ENCODE measurements at places on chromosomes 7 and 10.

DNA sequence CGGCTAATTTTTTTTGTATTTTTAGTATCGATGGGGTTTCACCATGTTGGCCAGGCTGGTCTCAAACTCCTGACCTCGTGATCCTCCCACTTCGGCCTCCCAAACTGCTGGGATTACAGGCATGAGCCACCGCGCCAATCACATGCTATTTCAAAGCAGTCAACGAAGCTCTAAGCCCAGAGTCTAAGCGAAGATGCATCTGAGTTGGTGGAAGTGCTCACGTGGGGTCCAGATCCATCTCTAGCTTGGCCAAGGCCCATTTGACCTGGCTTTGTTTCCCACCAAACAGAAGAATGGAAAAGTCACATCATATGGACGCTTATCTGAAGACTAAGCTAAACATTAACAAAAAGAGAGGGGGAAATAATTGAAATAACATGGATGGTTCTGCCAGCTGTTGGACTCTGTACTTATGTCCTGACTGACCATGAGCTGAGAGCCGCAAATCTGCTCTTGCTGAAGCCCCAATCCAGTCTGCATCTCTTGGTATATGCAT, 3.8 kb upstream of the GTF2I start:
- no peak for DNase-seq

DNA sequence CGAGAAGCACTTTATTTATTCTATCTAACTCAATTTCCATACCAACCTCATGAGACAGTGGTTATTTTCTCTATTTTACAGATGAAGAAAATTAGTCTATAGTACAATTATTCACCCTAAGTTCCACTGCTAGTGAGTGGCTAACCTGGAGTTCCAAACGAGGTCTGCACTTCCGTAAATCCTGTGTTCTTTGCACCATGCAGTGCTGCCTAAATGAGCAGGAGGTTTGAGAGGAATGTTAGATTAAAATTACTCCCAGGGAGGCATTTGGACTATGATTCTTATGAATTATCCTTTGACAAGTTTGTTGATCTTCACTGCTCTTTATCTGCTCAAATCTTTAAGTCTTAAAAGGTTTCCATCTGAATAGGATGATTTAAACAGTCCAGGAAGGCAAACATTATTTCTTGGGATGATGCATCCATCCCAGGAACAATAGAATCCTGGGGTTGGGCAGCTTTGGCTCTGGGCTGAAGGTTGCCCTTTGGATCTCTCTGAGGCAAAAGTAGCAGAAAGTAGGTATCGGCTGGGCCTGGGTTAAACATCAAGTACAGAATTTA, 400.8 kb downstream of the REEP3 start:
- DNase-seq: no peak

GRCh38 chr7:22219036-22219435, 137.9 kb downstream of the RAPGEF5 start:
- DNase-seq: no peak

GRCh38 chr10:103427866-103428265, 24.3 kb downstream of the CALHM2 start:
- DNase-seq: no peak

GRCh38 chr10:13634207-13634606, 47.4 kb downstream of the PRPF18 start:
- DNase-seq: no peak

- no peak for DNase-seq
These were observed 43.4 kb downstream of the SHTN1 start for GRCh38 chr10:116961406-116962251.

DNA sequence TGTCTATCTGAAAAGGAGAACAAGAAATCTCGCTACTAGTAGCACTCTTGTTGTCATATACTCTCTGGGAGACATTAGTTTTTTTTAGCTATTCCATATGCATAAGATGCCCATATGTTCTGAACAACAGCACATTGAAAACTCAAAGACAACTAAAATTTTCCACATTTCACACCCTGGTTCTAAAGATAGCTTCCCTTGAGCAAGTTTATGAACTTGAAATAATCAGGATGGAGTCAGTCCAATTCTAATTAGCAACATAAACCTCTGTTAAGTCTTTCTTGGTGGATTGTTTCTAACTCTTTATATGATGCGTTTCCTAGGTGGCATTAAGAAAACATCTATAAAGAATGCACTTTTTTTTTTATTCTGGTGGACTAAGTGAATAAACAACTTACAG, 1095.3 kb downstream of the GRM8 start:
- no peak for DNase-seq

GRCh38 chr10:20995123-20995987, 98.2 kb upstream of the NEBL start:
- no peak for DNase-seq

- no peak for DNase-seq
These were observed 89.9 kb downstream of the CARD11 start for GRCh38 chr7:2953588-2954407.

DNA sequence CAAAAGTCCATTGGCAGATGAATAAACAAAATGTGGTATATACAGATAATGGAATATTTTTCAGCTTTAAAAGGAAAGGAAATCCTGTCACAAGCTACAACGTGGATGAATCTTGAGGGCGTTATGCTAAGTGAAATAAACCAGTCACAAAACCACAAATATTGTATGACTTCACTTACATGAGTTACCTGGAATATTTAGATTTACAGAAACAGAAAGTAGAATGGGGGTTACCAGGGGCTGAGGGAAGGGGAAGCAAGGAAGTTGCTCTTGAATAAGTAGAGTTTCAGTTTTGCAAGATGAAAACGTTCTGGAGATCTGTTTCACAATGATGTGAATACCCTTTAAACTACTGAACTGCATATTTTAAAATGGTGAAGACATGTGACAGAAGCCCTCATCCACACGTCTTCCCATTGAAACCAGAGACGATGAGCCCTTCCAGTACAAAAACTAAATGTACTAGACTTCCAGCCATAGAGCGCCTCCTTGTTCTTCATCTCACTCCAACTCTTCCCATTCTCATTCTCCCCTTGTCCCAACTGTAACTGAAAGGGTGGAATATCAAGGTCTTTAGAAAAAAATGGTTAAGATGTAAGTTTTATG, 62.4 kb downstream of the MICU1 start:
- no peak for DNase-seq

DNA sequence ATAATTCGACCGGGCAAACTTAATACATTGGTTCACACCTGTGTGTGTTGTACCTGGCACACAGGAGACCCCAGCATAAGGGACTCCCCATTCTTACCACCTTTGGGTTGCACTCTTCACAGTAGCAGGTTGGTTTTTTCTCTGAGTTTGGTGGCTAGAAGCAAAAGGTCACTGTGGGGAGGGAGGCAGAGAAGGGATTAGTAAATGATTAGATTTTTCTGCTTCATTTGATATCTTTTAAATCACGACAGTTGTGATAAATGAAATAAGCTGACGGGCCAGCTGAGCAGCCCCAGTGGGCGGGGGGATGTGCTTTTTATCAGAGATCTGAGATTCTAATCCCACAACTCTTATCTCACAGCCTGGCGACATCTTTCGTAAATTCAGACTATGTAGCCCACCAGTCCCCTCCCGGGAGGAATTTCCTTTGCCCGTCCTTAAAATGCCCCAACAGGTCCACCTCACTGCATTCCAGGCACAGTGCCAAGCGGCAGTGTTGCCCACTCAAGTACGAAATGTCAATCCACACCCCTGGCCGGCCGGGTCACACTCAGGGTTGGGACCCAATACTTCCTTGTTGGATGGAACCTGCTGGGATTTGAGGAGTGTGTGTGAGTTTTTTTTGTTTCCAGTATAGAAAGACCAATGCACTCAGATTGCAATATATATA, 10.5 kb upstream of the KCP start:
- no peak for DNase-seq

DNA sequence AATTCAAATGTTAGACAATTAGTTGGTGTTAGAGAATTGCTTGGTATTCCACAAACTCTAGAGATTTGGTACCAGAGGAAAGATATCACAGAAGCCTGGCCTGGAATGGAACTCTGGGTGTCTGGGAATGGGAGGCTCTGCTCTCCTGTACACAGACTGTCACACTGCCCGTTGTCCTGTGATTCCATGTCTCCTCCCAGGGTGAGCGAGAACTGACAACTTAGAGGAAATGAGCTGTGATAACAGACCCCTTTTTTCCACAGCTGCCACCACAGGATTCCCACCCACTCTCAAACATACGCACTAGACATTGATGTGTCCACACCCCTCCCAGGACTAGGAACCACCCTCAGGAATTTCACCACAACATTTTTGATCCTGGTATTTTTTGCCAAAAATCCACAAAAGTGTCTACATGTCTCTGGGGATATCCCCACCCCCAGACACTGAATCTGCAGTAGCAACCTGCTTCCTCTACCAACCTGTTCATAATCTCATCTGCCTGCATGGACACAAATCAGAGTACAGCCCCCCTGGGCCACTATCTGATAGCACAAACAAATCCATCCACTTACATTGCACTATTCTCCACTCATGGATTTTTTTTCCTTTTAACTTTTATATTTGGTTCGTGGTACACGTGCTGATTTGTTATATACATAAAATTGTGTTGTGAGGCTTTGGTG, 4.7 kb downstream of the ZNF273 start:
- DNase-seq: no peak

GRCh38 chr10:33684211-33684611, 349.7 kb upstream of the NRP1 start:
- no peak for DNase-seq

DNA sequence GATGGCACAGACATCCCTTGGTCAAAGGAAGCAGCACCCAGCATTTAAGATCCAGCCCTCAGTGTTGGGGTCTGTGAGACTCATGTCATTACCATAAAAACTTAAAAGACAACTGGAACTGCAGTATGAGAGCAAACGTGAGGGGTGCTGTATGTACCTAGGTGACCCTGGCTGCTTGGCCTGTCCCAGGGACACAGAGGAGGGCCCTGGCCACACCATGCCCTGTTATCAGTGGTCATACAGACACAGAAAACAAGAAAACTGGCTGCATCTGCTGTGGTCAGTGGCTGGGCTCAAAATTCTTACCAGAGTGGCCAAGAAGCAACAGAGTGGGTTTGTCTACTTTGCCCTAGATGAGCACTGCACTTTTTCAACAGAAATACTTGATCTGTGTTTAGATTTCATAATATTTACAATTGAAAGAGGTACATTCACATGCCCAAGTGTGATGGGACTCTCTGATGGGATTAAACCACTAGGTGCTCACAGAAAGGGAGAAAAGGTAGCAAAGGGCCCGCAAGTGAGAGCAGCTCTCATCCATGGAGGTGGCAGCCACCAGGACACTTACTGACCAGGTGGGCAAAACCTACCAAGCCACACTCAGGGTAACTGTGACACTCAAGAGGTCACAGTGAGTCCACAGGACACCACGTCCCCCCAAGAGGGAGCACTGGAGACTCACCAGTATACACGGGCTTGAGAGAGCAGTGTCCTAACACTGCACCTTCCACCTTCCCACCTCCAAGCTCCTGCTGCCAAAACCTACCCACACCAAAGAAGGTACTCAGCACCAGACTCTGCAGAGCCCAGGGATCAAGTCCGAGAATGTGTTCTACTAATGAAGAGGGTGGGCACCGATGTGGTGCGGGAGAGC, 68.1 kb upstream of the CAMK2B start:
- no peak for DNase-seq

DNA sequence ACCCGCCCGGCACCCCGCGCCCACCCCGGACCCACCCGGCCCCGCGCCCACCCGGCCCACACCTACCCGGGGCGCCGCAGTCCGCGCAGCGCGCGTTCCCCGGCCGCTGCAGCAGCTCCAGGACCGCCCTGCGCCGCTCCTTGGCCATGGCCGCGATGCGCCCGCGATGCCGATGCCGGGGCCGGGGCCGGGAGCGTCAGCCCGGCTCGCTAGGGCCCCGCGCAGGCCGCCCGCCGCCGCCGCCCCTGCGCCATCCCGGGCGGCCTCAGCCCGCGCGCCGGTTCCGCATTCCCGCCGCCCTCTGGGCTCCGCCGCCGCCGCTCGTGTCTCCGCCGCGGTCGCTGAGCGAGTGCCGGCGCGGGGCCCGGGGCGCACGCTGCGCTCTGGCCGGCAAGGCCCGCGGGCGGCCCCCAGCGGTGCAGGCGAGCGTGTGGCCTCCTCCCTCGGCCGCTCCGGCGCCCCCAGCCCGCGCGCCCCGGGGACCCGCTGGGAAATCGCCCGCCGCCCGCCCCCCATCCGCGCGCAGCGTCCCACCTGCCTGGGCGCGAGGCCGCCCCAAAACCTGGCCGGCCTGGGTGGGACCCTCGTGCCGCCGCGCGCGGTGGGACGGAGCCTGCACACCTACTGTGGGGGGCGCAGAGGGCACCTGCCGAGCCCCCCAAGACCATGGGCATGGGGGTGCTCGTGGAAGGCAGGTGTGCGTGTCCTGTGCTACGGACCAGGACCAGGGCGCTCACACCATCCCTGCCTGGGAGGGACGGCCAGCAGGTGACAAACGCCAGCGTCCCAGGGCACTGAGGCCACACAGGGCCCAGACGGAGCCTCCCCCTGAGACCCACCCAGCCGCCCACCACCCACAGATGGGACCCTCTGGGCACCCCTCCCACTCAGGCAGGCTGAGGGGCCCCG, at the start of gene ADAP1:
TSS of gene ADAP1 (minus strand) at position 351 of the 909 bp plus-strand sequence. CDS start at position 148, 203 bp downstream.
- no peak for DNase-seq

- no peak for DNase-seq
These were observed 69.4 kb downstream of the DNAJB6 start for GRCh38 chr7:157405914-157406810.

DNA sequence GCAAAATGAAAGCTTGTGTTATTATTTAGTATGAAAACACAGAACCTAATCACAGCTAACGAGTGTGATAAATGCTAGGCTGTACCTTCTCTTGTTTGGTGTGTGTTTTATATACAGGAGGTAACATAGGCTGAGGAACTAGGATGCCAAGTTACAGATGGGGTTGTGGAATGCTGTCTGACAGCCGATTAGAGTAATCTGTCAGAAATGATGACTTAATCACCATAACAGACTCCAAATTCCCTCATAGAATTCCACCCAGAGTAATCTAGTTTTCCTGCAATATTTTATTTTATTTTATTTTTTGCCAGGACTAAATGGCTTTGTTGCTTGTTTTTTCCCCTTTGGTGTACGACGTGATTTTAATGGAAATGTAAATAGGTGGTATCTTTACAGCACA, 221.2 kb downstream of the CELF2 start:
- no peak for DNase-seq

DNA sequence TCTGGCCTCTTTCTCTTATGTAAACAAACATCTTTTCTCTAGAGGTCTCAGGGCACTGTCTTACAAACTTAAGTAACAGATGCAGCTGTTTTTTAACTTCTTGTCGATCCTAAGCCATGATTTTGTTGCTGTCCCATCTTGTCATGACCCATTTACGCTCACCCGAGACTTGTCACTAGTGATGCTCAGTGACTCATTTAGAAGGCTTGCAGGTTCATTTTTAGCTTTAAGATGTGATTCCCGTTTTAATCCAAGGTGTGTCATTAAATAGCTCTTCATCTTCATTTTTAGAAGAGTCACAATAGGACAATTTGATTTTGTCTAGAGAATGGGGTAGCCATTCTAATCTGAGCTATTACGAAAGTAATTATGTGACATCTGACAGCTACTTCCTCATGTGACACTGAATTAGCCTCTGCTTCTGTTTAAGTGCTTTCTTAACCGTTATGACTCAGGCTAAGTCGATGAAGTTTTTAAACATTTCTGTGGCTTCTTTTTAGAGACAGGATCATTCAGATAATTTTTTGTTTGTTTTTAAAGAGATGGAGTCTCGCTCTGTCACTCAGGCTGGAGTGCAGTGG, 42.7 kb downstream of the SPDYE5 start:
- DNase-seq: no peak

- no peak for DNase-seq
These were observed 70.5 kb upstream of the SP4 start for GRCh38 chr7:21357151-21358097.

GRCh38 chr7:157035302-157035701, 24.8 kb upstream of the MNX1 start:
- DNase-seq: no peak

- no peak for DNase-seq
These were observed 45.5 kb upstream of the LRRN3 start for GRCh38 chr7:111045449-111045848.

All from NT2/D1 (cell line).